ENCODE measurements at places on chromosomes 13 and 19.

DNA sequence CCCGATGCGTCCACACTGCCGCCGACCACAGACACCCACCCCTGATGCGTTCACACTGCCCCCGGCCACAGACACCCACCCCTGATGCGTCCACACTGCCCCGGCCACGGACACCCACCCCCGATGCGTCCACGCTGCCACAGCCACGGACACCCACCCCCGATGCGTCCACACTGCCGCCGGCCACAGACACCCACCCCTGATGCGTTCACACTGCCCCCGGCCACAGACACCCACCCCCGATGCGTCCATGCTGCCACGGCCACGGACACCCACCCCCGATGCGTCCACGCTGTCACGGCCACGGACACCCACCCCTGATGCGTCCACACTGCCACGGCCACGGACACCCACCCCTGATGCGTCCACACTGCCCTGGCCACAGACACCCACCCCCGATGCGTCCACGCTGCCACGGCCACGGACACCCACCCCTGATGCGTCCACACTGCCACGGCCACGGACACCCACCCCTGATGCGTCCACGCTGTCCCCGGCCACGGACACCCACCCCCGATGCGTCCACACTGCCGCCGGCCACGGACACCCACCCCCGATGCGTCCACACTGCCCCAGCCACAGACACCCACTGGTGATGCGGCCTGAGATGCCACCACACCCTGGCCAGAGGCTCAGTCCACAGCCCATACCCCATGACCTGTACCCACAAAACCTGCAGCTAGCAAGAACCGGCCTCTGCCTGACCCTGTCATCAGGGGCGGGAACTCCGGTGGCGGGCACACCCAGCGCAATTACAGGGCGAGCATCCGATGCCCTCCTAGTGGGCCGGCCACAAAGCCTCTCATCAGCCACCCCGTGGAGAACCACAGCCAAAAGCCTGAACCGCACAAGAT is 28.4 kb downstream of the RASA3 start:
- DNase-seq = no peak

GRCh38 chr19:3707868-3708206 is 347 bp upstream of the TJP3 start:
- no peak for DNase-seq

DNA sequence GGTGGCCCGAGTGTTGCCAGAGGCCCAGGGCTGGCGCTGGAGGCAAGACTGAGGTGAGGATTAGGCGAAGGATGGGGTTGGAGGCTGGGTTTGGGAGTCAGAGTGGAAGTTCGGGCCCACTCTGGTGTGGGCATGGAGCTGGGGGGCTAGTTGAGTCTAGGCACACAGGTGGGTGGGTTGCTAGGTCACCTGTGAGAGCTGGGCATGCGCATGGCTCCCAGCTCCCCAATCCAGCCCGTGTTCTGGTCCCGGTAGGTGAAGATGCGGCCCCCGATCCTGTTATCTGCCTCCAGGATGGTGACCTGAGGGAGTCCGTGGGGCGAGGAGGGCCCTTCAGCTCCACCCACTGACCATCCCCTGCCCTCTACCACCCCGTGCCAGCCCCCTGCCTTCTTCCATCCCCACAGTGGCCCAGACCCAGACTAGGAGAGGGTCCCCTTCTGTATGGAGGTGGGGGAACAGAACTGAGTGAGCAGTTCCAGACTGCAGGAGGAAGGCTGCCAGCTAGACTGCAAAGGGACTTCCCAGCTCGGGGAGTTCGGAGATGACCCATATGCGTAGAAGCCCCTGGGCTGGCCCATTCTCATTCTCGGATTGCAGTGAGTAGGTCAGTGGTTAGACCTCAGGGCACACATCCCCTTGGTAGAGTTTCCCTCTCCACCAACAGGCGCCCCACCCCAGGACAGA is 1.7 kb downstream of the IL4I1 start:
- DNase-seq = no peak

- no peak for DNase-seq
Observed at GRCh38 chr13:111323950-111324651, 3.7 kb downstream of the TEX29 start.

- DNase-seq = peak; percentile 36
Observed at GRCh38 chr19:7500811-7501450, 12.1 kb upstream of the PEX11G start.

GRCh38 chr13:54841682-54842081 is 1813.1 kb downstream of the OLFM4 start:
- no peak for DNase-seq

DNA sequence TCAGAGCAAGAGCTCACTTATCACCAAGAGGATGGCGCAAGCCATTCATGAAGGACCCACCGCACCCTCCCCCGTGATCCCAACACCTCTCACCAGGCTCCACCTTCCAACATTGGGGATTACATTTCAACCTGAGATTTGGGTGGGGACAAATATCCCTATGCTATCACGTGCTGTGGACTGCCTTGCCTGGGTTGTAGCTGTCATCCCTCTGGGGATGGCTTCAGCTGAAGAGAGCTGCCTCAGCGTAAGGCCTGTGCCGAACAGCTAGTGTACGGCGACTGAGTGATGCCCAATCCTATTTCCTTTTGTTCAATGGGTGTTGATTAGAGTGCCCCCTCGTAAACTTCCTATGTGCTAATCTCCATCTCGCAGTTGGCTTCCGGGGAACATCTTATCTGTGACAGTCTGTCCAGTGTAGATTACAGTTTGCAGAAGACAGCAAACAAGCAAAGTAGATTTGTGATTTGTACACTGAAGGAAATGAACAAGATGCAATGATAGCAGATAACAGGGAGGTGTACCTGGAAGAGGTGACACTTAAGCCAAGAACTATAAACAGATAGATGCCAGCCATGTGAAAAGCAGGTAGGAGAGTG is 11.8 kb upstream of the RCBTB1 start:
- DNase-seq = no peak

DNA sequence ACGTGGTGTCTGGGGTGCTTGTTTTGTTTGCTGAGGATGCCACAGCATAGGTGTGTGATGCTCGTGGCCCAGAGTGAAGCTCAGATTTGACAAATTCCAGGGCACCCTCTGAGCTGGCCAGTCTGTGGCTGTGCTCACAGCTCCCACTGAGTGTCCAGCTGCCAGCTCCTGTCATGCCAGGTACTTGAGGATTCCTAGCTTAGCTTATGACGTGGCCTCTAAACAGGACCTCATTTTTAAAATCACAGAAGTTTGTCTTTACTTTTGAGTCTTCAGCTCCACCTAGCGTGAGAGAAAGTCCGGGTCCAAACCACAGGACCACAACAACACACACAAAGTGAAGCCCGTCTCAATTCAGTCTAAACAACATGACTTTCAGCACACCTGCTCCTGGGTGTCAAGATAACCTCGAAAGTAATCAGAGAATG is 117.3 kb downstream of the RAB20 start:
- no peak for DNase-seq

GRCh38 chr13:111425326-111425725 is 104.9 kb downstream of the TEX29 start:
- DNase-seq = no peak

- DNase-seq = peak; percentile 93
Observed at GRCh38 chr19:18557411-18558201, at the start of gene KXD1. KXD1 (plus strand) TSS chr19:18557870; CDS start chr19:18562057, 4,187 bp downstream.

DNA sequence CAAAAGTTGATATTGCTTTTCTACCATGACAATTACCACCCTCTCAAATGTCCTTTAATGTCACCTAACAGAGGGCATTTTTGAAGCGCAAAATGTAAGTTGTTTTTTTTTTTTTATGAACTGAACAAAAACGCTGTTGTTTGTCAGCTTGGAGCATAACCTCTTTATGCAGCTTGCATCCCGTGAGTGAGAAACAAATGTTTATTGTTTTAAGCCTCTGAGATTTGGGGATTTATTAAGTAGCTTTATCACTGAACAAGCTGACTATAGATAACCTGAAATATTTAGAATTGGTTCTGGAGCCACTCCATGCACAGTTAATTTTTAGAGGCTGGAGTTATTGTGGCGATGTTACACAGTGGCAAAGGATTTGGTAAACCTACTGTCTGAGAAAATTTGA is 80.1 kb upstream of the ATXN8OS start:
- no peak for DNase-seq

- DNase-seq = no peak
Observed at GRCh38 chr19:45505996-45506245, 1.4 kb upstream of the VASP start.

- DNase-seq = no peak
Observed at GRCh38 chr13:64819081-64819480, 2411.1 kb downstream of the PCDH9 start.

GRCh38 chr13:48006396-48006795 is 5.3 kb upstream of the SUCLA2 start:
- DNase-seq = no peak

DNA sequence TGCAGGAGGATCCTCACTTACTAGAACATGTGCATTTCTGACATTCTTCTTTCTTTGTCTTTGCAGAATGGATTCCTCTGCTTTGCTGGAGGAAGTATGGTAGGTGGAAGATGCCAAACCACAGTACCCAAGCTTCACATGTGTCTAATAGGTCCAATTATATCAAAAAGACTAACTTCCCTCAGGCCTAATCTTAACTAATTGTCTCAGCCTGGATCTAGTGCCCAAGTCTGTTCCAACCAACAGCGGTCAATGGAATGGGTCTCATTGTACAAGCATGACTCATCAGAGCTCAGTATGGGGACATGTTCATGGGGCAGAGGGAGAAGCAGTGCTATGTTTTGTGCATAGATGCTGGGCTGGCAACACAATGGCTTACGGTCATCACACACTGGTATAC is 81.6 kb upstream of the CSNK1A1L start:
- no peak for DNase-seq

Measured in C1 segment of cervical spinal cord (tissue), 14 donors.